ENCODE measurements at places on chromosomes 1 and 21.
A peak's percentile ranks its signal among the peaks of the same experiment; 100 is the strongest.

GRCh38 chr1:5854754-5855153 is 137.5 kb downstream of the NPHP4 start:
- no peak for DNase-seq

DNA sequence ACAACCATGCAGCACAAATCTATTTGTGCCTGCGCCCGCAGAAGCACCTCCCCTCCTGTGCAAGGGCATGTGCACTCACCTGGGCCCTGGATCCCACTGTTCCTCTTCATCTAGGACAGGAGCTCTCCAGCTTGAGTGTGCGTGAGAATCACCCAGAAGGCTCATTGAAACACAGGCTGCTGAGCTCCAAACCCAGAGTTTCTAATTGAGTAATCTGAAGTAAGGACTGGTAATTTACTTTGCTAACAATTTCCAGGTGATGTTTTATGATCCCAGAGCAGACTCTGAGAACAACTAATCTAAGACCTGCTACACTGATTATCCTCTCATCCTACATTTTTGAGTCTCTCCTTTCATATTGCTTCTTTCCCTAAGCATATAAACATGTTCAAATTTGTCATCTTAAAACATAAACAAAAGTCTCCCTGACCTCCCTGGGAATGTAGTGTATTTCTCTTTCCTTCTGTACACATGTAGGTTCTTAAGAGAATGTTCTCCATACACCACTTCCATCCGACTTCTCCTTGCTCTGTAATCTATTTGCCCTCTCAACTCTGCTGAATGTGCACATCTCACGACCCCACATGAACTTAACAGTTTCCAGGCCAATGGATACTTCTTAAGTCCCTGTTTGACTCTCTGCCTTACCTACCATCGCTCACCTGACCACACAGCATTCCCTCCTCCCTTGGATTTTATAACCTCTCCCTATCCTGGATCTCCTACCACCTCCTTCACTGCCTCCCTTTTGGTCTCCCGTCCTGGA is 522.5 kb downstream of the SMYD3 start:
- DNase-seq = no peak

GRCh38 chr1:164787834-164788231 is 228.8 kb downstream of the PBX1 start:
- DNase-seq = no peak

GRCh38 chr1:7902478-7903085 is 38.1 kb downstream of the TNFRSF9 start:
- peak; percentile 68 for DNase-seq

- no peak for DNase-seq
These were observed 234.3 kb upstream of the NFIA start for GRCh38 chr1:60847855-60848582.
